ENCODE measurements at places on chromosomes 7 and 10.

DNA sequence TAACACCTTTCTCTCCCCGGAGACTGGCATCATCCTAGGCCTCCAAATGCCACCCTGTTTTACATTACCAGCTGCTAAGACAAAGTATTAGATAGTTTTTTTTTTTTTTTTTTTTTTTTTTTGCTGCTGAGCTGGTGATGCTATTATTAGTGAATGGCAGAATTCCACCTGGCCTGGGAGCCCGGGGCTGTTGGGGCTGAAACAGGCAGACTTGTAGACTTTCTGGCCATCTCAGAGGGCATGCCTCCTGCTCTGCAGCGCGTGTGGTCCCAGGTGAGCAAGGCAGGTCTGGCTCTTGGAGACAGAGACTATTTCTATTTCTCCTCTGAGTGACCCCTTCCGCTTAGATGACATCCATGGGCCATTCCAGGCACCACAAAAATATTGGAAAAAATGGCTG, 104.2 kb downstream of the EMX2 start:
- no peak for DNase-seq

DNA sequence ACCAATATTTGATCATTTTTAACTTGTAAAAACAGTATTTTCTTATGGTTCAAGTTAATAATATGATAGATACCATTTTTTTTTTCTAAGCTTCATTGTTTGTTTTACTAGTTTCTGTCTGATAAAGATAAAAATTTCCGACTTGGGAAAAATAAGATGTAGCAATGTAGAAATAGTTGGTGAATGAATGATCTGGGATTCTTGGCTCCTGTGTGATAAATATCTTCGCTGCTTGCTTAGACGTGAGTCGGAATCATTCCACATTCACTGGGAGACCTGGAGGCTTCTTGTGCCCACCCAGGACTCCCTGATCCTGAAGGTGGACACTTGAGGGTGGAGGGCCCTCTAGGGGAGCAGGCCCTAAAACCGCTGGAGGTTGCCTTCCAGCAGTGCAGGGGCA, 47.9 kb downstream of the EXOC4 start:
- no peak for DNase-seq

GRCh38 chr10:127698886-127699285, 38.1 kb upstream of the FOXI2 start:
- DNase-seq: no peak

- no peak for DNase-seq
These were observed 466.7 kb downstream of the TYW1 start for GRCh38 chr7:67463316-67463715.

GRCh38 chr10:45378914-45379726, 5.1 kb downstream of the ALOX5 start:
- DNase-seq: peak; percentile 26
